ENCODE measurements at places on chromosomes 7 and 10. TPM values are rescaled to one million over a fixed set of nuclear protein-coding genes. Genes with fewer than 3 reads are reported as not detected.

AKR1C1 gene
- 31.4 TPM for total RNA-seq

GRCh38 chr10:117130346-117130745, 7.7 kb downstream of the VAX1 start:
- no peak for DNase-seq

VGF gene
- total RNA-seq, result 0.55 TPM

DNA sequence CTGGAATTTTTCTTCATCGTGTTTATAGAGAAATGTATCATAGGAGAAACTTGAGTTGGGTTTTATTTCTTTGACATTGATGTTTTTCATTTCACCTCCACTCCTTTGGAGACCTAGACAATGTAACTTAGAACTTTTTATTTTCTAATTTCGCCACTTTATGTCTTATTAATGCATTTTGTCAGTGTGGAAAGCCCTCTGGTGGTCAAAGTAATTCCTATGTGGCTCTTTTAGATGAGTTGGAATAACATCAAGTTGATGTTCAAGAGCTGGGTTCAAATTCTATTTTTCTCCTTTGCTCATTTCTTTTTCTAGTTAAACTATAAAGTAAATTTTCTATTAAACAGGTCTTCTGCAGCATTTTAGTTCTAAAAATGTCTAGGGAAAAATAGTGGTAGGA, 478.6 kb downstream of the LRMDA start:
- DNase-seq, result no peak

SFTPA1 gene
- total RNA-seq, result not detected

DNA sequence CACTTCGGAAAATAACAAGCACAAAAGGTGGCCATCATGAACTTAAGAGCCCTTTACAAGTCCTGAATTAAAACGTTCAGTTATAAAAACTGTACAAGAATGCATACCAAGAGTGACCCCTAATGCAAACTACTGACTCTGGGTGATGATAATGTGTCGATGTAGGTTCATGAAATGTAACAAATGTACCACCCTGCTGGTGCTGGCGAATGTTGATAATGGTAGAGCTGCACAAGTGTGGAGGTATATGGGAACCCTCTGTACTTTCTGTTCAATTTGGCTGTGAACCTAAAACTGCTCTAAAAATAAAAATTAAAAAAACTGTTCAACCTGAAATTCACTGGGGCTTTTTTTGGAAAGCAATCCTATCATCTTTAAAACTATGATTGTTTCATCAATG, 3.3 kb downstream of the FAM133B start:
- DNase-seq, result no peak

GRCh38 chr10:120570418-120570817, 113.4 kb downstream of the PLPP4 start:
- no peak for DNase-seq

- DNase-seq, result no peak
These were observed 114.0 kb downstream of the TCF7L2 start for GRCh38 chr10:113064039-113064438.

TMEM196 gene
- total RNA-seq, result 1.4 TPM

RGR gene
- 0.82 TPM for total RNA-seq

All from sigmoid colon (tissue), 7 donors.